ENCODE measurements at places on chromosomes 4 and X.
A peak's percentile ranks its signal among the peaks of the same experiment; 100 is the strongest.

DNA sequence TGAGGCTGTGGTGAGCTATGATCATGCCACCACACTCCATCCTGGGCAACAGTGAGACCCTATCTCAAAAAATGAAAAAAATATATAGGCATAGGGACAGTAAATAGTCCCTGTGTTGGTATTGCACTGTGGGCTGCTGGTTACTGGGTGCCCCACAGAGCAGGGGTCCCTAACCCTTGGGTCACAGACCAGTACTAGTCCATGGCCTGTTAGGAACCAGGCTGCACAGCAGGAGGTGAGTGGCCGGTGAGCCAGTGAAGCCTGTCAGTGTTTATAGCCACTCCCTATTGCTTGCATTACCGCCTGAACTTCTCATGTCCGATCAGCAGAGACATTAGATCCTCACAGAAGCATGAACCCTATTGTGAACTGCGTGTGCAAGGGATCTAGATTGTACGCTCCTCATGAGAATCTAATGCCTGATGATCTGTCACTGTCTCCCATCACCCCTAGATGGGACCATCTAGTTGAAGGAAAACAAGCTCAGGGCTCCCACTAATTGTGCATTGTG is 106.5 kb downstream of the TNIP2 start:
- DNase-seq: no peak

DNA sequence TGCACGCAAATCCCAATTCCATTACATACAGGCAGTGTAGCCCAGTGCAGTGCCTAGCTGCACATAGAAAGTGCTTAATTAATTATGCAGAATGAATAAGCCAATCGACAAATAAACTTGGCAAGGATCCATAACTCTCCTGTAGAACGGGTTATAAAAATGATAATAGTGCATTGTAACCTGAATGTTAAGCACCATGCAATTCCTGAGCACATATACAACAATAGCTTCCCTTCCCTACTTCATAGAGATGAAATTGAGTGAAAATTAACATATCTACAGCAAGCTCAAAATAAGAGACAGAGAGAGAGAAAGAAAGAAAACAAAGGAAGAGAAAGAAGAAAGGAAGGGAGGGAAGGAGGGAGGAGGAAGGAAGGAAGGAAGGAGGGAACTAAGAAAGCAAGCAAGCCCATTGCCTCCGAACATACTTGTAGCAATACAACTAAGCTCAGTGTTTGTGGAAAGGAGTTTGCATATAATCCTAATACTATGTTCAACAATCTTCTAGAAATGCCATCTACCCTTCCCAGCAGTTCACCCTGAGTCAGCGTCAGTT is 1074.0 kb upstream of the LCORL start:
- no peak for DNase-seq

- DNase-seq: peak; percentile 38
These were observed 49.2 kb upstream of the PRSS48 start for GRCh38 chr4:151227731-151228130.

DNA sequence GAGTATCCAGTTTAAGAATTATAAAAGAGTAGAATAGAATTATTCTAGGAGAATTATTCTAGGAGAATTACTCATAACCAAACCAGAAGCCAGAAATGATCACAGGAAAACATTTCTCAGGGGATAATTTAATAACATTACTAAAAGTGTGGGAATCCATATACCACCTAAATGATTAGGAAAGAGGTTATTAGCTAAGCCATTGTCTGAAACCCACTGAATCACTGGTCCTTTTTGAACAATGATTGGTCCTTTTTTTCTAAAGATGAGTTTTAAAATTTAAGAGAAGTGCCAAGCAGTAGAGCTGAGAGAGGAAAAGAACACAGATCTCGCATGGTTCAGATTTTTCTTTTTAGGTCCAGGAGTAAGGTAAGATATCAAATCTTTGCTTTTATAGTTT is at the start of gene ODAM:
ODAM (plus strand) TSS at position 301 of the 400 bp plus-strand sequence. CDS start 819 bp downstream, outside the sequence.
- no peak for DNase-seq

- no peak for DNase-seq
These were observed 161.3 kb downstream of the ATP10D start for GRCh38 chr4:47646372-47646771.

DNA sequence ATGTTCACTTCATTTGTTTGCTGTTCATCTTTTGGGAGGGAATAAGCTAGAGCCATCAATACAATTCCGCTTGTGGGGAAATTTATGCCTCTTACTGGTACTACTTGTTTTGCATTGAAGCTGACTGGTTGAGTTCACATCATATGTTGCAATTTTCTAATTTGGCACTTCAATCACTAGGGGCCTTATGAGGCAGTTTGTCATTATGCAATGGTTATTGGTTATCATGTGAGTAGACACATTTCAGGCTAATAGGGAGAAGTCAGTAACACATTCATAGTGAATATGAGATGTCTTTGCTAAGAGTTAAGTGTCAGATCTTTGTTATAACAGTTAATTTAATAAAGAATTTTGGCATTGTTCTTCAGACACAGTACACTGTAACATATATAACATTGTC is 5.0 kb downstream of the RPL36A start:
- no peak for DNase-seq

DNA sequence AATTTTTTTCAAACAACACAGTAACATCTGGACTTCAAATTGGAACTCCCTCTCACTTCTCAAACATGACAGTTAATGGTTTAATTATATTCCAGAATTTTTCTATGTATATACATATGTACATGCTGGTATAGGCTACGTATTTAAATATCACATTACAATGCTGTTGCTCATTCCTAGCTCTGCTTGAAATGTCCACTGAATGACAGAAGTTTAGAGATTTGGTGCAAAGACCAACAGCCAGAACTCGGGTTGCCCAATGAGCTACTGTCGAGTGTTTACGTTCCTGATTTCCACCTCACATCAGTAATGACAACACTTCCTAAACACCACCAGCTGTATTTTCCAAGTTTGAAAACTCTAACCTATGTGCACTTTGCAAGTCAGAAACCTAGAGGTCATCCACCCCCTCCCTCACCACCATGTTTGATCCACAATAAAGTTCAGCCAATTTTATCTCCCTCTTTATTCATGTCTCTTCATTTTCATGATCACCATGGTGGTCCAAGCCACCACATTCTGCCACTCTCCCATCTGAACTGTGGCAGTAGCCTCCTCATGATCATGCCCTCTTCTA is 49.3 kb upstream of the RPL34 start:
- DNase-seq: no peak

- DNase-seq: no peak
These were observed 24.9 kb upstream of the AMOT start for GRCh38 chrX:112865464-112866025.

GRCh38 chr4:85005865-85006377 is 39.4 kb upstream of the WDFY3 start:
- DNase-seq: peak; percentile 86

GRCh38 chrX:134365904-134366303 is 94.1 kb upstream of the HPRT1 start:
- peak; percentile 2 for DNase-seq

- no peak for DNase-seq
These were observed 4.2 kb downstream of the PRDM8 start for GRCh38 chr4:80201252-80202151.

GRCh38 chrX:136170139-136170800 is 22.9 kb downstream of the FHL1 start:
- no peak for DNase-seq

GRCh38 chr4:45280121-45280520 is 553.8 kb upstream of the GNPDA2 start:
- no peak for DNase-seq

DNA sequence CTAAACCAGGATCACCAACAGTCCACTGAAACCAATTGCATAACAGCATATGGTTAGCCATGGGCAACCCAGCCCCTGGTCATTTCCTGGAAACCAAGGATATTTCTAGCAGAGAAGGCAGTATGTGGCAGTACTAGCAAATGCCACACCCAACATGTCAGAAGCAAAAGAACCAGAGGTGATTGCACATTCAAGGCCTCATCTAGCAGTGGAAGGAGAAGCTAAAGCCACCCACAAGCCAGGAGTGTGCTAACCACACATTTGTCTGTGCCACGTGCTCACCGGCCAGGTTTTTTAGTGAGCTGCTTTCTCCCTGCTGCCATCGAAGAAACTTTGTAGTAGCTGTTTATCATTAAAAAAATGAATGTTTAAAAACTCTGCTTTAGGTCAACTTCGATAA is 42.0 kb downstream of the TEC start:
- peak; percentile 21 for DNase-seq

DNA sequence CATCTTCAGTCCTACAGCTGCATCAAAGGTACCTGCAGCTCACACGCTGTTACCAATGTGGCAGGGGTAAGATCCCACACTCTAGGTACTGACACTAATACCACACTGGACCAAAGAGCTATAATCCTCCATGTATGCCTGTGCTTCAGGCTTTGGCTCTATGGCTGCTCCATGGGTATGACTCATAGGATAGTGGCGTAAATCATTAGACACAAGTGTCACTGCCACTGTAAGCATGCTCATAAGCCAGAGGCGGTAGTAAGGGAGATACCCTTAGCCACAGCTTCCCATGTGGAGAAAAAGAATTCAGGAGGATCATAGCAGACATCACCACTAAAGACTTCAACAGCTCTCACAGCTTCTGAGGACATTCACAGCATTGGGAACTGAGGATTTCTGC is 287.5 kb downstream of the ACTRT1 start:
- DNase-seq: peak; percentile 15

DNA sequence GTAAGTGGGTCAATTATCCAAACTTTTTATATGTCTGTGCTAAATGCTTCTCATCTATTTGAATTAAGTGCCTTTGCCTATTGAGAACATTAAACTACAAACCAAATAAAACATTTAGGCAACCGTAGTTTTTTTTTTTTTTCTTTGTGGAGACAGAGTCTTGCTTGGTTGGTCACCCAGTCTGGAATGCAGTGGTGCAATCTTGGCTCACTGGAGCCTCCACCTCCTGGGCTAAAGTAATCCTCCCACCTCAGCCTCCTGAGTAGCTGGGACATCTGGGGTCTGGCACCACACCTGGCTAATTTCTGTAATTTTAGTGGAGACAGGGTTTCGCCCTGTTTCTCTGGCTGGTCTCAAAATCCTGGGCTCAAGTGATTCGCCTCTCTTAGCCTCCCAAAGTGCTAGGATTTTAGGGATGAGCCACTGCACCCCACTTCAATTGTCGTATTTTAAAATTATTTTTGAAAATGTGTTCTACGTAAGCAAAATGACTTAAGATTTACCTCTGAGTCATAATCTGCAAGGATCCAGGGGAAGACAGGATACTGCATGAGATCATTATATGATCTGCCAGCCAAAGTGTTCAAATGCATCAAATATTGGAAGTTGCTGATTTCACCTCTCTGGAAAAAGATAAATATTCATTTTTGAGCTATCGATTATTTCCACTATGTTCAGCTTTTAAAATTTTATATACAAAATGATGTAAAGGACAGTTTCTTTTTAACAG is 125.6 kb downstream of the CDS1 start:
- DNase-seq: peak; percentile 7

Measured in HT1080 (cell line).